ENCODE measurements at places on chromosomes 6 and 20.

- no peak for DNase-seq
These were observed 29.7 kb downstream of the EIF2S2 start for GRCh38 chr20:34082232-34082887.

DNA sequence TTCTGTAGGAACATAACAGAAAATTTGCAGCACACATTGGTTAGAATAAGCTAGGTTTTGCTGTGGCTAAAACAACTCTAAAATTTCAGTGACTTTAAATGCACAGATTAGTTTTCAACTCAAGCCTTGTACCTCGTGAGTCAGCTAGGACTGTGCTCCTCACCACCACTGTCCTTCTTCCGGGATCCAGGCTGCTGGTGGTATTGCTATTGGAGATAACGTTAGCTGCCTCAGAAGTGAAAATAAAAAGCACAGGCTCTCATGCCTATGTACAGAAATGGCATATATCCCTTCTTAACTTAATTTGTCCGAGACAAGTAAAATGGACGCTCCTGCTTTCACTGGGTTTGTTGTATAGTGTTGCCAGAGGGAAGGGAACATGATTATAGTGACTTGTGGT, 931.1 kb upstream of the EYS start:
- no peak for DNase-seq

- no peak for DNase-seq
These were observed 50.5 kb upstream of the ECI2 start for GRCh38 chr6:4185846-4186245.

GRCh38 chr6:7264041-7264440, 49.0 kb downstream of the SSR1 start:
- DNase-seq, result no peak

DNA sequence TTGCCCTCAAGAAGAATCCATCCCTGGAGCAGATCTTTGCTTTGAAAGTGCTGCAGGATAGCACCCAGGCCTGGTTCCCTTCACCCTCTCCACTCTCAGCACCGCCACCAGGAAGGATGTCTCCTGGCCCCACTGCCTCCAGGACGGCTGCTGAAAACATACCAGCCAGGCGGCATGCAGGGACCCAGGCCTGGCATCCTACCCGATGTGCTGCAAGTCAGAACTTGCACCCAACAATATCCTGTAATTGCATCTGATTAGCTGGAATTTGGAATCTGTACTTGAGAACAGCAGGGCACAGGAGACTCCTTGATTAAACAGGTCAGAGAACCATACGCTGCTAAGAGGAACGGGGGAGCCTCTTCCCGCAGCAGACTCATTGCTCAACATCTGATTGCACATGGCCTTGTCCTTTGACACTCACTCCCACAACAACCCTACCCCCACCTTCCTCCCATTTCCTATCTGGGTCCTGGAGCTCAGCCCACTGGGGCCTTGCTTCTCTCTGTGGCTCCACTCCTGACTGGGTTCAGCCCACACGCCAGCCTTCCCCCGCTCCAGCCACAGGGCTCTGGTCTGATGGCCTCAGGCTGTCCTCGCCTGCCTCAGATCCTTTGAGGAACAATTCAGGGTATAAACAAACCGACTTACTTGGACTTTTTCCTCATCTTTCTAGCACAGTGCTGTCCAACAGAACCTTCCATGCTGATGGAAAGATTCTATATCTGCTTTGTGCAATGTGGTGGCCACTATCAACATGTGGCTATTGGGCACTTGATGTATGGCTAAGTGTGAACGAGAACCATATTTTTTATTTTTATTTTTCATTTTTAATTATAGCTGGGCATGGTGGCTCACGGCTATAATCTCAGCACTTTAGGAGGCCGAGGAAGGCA, 78.0 kb downstream of the FGD2 start:
- DNase-seq, result no peak

DNA sequence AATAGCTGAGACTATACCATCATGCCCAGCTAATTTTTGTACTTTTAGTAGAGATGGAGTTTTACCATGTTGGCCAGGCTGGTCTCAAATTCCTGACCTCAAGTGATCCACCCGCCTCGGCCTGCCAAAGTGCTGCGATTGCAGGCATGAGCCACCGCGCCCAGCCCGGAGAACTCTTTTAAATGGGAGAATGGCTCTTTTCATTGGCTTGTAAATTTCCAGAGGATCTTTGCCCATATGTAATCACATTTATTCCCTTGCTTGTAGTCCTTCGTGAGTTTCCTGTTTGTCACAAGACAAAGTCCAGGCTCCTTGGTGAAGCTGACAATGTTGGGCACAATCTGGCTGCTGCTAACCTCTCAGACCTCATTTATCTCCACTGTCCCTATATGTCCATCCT, 135.1 kb downstream of the CEP57L1 start:
- no peak for DNase-seq

DNA sequence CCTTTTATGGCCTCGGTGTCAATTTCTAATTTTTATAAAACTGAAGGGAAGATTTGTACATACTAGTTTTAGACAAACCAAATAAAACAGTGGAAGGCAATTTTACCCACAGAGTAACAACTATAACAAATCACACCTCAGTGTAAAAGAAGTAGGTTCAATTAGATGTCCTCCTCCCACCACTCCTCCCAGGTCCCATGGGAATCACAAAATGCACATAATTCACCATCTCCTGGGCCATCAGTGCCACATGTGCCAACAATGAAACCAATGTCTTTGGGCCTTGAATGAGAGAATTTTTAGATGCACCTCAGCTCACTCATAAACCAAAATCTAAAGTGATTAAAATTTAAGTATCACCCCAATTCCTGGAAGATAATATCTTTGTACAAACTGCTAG, 267.8 kb downstream of the BTBD9 start:
- no peak for DNase-seq

All from GM12892 (cell line).